ENCODE measurements at places on chromosomes 2 and 18. TPM values are rescaled to one million over a fixed set of nuclear protein-coding genes. Genes with fewer than 3 reads are reported as not detected.

The CPO gene
- total RNA-seq, result not detected

The STON1 gene
- 10.5 TPM for total RNA-seq

The MOGAT1 gene
- not detected for total RNA-seq

The PDE11A gene
- 0.04 TPM for total RNA-seq

The SOWAHC gene
- total RNA-seq, result 6.4 TPM

The SPEG gene
- total RNA-seq, result 1.8 TPM

The DNAH7 gene
- total RNA-seq, result 0.11 TPM

All from pulmonary artery endothelial cell (primary cell).